ENCODE measurements at places on chromosomes 12 and 14. TPM values are rescaled to one million over a fixed set of nuclear protein-coding genes. Genes with fewer than 3 reads are reported as not detected.

Gene MIA2
- 14.5 TPM for total RNA-seq

Gene RXYLT1
- 15.6 TPM for total RNA-seq

Gene TSPAN11
- 0.18 TPM for total RNA-seq

Gene PLBD1
- total RNA-seq = not detected

GRCh38 chr12:26179826-26180225, 15.5 kb upstream of the SSPN start:
- DNase-seq = no peak

GRCh38 chr14:93619176-93619793, 169.0 kb downstream of the PRIMA1 start:
- peak; percentile 56 for DNase-seq

- DNase-seq = no peak
Measured at GRCh38 chr14:45526715-45527549, 273.9 kb upstream of the MIS18BP1 start.

DNA sequence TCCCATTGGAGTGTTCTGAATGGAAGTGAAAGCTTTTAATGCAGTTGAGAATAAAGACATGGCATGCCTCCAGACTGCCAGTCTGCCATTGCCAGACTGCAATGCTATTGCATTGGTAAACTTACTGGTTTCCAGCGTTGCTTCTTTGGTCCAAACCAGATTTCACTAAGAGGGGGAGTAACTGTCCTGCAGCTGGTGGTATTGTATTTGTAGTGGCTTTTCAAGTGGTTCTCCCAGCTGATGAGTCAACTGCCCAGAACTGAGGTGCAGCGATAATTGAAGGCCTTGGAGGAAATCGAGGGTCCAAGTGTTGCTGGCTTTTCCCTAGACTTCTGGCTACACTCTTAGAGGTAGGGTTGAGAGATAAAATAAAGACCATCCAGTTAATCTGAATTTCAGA, 31.9 kb downstream of the ERG28 start:
- no peak for DNase-seq

- no peak for DNase-seq
Measured at GRCh38 chr14:89226801-89227495, 190.1 kb downstream of the FOXN3 start.

- DNase-seq = no peak
Measured at GRCh38 chr12:87020071-87020470, 763.9 kb upstream of the MGAT4C start.

- DNase-seq = no peak
Measured at GRCh38 chr14:59511916-59512575, 27.7 kb downstream of the JKAMP start.

DNA sequence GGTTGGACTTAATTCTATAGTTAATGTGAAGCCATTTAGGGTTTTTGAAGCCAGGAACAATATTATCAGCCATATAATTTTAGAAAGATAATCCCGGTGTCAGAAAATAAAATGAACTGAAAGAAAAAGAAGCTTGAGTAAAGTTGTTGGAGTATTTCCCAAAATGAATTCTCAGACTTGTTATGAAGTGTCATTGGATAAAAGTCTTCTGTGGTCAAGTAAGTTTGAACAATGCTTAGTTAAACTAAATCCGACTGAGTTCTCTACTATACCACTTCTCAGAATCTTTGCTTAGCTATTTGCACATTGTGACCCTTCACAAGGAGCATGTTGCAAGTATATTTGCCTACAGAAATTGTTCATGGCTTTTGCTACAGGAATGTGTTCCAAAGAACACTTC, 17.5 kb upstream of the FLRT2 start:
- no peak for DNase-seq

DNA sequence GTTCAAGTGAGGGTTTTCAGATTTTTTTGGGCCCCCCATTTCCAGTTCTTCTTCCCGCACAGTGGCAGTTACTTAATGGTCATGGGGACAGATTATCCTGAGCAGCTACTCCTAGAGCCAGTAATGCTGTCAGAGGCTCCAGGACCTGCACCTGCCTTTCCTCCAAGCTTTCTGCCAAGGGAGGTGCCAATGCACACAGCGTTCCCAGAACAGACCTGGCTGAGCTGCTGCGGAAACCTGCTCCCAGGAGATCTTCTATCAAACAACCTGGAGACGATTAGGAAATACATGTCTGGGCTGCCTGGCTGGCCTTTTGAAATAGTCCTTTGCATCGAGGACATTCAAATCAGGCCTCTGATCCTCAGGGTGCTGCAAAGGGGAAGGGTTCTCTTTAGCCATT, 120.9 kb downstream of the SLC8A3 start:
- DNase-seq = no peak

DNA sequence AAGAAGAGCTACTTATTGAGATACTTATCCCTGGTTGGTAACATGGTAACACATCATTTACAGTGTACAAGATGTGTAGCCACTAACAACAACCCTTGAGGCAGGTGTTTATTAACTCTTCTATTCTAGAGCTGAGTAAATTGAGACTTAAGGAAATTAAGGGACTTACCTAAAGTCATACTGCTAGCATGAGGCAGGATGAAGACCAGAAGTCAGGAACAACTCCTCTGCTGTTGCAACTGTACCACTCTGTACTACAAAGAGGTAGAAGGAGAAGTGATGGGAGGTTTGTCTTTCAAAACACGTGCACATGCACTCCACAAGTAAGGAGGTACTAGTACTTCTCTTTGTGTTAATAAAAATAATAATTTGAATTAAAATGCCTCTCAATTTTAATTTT, 79.9 kb downstream of the LLPH start:
- no peak for DNase-seq

- DNase-seq = no peak
Measured at GRCh38 chr12:52925717-52926595, 21.1 kb upstream of the KRT8 start.

DNA sequence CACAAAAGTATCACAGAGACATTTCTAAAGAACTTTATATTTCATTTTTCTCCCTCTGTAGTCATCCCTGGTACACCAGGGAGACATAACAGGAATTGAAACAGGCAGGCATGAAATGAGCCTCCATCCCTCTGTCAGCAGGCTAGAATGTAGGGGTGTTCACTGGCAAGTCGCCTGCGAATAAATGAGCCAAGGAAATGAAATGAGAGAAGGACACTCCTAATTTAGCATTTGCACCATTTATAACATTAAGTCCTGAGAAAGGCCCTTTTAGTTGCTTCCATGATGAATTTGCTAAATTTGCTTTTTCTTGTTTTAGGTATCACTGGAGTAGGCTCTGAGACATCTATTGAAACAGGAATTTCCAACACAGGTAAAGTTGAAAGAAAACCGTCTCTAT, 192.4 kb upstream of the CNTN1 start:
- no peak for DNase-seq

DNA sequence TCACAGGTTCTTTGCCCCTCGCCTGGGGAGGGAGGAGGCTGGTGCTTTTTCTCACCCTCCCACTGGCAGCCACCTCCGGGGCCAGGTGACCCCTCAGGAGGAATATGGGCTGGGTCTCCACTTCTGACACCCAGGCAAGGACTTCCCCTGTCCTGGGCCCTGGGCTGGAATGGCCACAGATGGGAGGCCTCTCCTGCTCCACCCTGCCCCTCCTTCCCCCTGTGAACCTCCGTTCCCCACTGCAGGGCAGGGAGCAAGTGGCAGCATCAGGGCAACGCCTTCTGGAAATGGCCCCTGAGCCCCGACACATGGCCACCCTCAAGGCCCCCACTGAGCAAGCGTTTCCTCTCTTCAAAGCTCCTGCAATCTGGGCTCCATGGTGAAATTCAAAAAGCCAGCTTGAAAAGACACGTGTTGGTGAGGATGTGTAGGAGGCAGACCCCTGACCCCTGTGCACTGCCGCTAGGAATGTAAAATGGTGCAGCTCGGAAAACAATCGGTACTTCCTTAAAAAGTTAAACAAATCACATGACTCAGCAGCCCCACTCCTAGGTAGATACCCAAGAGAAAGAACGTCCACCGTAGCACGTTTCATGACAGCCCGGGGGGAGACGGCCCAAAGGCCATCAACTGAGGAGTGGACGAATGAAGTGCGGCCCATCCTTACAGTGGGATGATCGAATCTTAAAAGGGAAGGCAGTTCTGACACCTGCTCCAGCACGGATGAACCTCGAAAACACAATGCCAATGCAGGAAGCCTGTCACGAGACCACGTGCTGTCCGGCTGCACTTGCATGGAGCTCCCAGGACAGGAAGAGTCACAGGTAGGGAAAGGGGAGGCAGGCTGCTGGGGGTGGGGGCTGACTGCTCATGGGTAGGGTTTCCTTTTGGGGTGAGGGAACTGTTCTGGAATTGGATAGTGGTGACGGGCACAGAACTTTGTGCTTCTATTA, 11.5 kb downstream of the XRCC3 start:
- no peak for DNase-seq

DNA sequence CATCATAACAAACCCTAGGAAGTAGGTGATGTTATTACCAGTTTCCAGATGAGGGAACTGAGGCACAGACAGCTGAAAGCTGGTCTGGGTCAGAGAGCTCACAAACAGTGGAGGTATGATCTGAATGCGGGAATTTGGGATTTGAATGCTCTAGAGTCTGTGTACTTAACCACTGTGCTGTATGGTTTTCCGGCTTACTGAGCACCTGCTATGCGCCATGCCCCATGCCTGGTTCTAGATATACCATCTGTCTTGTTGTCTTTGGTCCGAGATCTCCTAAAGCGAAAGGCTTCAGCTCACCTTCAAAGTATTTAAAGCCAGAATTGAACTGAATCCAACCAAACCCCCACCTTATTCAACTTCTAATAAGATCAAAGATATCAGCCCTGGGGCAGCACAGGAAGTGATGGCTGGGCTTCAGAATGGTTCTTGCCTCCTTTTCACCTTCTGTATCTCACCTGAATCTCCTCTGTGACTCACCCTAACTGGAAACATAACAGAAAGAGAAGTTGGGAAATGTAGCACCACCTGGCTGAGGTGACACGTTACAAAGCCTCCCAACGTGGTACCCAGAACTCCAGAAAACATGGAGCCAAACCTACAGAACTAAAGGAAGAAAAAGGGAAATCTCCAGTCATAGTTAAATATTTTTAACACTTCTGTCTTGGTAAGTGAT, 54.3 kb downstream of the PRMT8 start:
- no peak for DNase-seq
